ENCODE measurements at places on chromosomes 6 and 20.

GRCh38 chr20:32780749-32781655 lies 18.8 kb downstream of the DNMT3B start:
- DNase-seq, result no peak

GRCh38 chr20:7817286-7817685 lies 123.0 kb downstream of the HAO1 start:
- DNase-seq, result no peak

- no peak for DNase-seq
Measured at GRCh38 chr6:55776113-55776512, 99.3 kb downstream of the BMP5 start.

- DNase-seq, result no peak
Measured at GRCh38 chr6:111844921-111845320, 28.3 kb downstream of the FYN start.

GRCh38 chr20:46299078-46299477 lies 9.2 kb downstream of the CDH22 start:
- no peak for DNase-seq

DNA sequence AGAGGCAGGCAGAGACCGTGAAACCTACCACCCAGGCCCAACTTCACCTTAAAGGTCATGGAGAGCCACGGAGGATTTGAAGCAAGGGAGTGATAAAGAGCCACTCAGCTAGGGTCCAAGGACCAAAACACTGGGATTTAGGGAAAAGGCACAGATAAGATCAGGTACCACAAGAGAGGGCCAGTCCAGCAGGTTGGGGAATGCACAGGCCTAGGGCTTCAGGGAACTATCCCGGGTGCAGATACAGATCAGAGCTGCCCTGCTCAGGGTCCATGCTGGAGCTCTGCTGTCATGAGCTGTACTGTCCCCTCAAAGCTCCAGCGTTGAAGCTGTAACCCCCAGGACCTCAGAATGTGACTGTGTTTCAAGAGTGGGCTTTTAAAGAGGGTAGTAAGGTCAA lies 16.9 kb downstream of the SLC22A23 start:
- no peak for DNase-seq

- DNase-seq, result no peak
Measured at GRCh38 chr6:95768539-95768938, 191.2 kb downstream of the MANEA start.

GRCh38 chr6:104784884-104785283 lies 74.8 kb downstream of the HACE1 start:
- peak; percentile 5 for DNase-seq

GRCh38 chr20:57647006-57647932 lies 27.0 kb upstream of the ZBP1 start:
- no peak for DNase-seq
